ENCODE measurements at places on chromosomes 1 and 21.

GRCh38 chr1:172603816-172604215 lies 55.1 kb upstream of the FASLG start:
- DNase-seq = no peak

GRCh38 chr1:196590012-196590708 lies 18.1 kb downstream of the KCNT2 start:
- DNase-seq = no peak

GRCh38 chr1:208821939-208822338 lies 577.8 kb upstream of the PLXNA2 start:
- no peak for DNase-seq

DNA sequence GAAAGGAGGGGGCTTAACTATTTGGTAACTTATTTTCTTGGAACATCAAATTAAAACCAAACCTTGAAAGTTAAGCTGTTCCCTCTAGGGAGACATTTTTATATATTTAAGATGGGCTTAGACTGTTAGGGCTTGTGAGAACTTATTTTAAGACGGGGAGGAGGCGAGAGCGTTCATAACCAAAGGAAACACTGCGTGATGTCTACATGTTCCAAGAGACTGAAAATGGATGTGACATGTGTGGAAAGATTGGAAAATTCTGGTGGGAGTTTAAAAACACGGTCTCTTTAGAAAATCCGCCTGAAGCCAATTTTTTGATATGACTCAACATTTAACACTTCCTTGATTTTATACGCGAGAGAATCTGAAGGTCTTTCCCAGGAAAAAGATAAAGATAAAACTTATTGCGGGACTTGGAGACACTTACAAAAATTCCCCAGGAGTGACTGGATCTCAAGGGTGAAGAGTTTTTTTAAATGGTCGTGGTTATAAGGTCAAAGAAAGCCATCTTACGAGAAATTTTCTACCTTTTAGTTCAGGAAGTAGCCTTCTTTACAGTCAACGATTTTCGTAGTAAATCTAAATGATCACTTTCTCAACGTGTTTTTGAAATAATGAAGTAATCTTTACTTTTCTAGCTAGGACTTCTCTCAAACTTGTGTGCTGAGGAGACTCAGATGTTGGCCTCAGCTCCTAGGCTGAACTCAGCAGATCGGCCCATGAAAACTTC lies 828 bp downstream of the PNRC2 start:
- DNase-seq = no peak

DNA sequence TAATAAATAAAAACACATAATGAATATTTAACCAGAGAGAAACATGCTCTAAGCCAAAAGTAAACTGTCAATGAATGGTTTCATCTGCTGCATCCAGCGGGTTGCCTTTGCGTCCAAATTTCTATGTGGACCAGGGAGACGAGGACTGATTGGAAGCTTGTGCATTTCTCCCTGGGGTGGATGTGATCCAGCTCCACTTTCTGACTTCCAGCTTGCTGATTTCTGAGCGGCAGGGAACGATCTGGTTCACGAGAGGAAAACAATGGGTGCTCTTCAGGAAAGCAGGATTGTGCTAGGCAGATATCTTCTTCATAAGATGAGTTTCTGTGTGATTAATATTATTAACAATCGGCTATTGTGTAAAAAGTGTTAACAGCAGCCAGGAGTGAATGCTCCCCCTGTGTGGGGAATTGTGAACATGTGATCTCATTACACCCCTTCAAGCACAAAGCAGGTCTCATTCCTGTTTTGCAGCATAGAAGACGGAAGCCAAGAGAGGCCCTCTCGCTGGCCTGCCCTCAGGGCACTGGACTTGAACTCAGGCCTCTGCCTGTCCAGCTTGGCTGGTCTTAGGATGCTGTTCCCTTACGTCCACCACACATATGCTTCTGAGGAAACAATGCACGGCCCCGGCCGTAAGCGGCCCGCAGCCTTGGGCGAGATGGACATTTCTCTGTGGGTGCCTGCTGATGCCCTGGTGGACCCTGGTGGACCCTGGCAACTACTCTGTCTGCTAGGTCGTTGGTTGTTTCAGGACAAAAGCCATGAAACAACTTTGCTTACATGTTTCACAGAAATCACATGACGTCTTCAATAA lies 183.4 kb upstream of the C1orf174 start:
- DNase-seq = no peak

DNA sequence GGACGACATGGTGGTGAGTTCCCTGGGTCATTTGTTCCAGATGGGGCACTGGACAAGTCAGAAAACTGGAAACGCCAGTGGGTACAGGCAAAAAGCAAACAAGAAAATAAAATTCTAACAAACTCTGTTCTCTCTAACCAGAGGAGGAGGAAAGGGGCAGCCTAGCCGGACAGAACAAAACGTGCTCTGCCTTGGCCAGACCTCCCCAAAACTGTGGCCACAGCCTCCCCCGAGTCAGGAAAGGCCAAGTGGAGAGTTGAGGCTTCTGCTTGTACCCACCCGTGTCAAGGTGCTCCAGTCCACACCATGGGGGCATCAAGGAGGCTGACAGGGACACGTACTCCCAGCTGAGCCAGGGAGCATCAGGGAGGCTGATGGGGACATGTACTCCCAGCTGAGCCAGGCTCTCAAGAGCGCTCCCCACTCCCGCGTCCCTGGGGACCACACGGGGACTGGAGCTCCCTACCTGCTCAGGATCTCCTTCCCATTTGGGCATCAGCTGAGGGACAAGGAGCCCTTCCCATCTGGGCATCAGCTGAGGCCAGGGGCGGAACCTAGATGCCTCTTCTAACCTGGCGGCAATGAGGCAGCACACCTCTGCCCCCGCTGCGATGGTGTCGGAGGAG lies 154.8 kb upstream of the COL6A1 start:
- DNase-seq = no peak

DNA sequence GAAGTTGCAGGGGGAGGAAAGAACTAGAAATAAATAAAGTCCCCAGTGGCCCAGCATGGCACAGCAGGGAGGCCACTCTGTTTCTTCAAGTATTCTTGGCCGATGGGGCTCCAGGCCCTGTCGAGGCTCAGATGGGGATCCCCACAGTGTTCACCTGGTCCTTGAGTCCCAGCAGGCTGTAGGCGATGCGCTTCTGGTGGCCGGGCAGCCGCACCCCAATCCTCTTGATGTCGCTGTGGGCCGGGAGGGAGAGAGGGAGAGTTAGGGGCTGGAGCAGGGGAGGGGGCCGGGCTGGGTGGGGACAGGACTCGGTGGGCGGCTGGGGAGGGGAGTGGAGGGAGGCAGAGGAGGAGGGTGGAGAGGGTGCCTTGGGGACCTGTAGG lies 30.8 kb downstream of the EPHA2 start:
- no peak for DNase-seq

DNA sequence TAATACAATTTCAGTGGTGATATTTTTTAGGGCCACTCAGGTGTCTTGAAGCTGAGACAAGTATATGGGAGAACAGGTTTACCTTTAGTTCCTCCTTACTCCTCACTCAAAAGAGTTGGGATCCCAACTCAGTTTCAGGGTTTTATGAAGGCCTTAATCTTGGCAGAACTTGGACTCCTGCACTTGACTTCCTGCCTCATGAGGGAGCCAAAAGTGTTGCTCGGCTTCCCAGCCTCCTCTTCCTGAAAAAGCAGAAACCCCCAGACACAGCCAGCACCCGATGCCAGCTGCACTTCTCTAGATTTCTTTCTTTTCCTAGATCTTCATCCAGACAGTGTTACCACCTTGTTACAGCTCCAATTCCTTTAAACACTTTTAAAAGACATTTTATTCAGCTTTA lies 70.8 kb upstream of the TMPRSS2 start:
- no peak for DNase-seq

GRCh38 chr1:6347641-6348487 lies 45.7 kb downstream of the ACOT7 start:
- peak; percentile 82 for DNase-seq

- DNase-seq = no peak
Measured at GRCh38 chr1:115142616-115143015, 53.3 kb upstream of the TSPAN2 start.

DNA sequence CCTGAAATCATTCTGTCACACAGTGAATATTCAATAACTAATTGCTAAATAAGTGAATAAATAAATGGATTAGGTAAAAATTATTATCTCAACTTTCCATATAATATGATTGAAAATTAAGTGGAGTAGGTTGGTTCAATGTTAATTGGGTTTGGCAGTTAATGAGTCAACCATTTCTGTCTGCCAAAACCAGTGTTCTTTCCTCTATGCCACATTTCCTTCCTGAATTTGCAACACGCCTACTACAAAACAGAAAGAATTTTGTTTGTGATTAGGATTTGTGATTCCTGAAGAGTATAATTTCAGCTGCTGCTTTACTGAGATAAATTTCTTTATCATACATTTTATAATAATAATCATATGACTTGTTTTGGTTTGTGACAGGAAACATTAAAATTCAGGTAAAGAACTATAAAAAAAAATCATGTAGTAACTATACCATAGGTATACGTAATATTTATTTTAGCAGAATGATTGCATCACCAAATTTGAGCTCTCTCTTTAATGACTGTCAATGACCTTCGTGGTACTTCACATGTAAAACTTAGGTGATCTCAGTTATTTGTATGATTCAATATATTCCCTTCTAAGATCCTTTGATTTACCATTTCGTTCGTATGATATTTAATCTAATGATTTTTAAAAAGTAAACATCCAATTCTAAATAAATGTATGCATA lies 241.3 kb downstream of the KCNT2 start:
- DNase-seq = no peak

DNA sequence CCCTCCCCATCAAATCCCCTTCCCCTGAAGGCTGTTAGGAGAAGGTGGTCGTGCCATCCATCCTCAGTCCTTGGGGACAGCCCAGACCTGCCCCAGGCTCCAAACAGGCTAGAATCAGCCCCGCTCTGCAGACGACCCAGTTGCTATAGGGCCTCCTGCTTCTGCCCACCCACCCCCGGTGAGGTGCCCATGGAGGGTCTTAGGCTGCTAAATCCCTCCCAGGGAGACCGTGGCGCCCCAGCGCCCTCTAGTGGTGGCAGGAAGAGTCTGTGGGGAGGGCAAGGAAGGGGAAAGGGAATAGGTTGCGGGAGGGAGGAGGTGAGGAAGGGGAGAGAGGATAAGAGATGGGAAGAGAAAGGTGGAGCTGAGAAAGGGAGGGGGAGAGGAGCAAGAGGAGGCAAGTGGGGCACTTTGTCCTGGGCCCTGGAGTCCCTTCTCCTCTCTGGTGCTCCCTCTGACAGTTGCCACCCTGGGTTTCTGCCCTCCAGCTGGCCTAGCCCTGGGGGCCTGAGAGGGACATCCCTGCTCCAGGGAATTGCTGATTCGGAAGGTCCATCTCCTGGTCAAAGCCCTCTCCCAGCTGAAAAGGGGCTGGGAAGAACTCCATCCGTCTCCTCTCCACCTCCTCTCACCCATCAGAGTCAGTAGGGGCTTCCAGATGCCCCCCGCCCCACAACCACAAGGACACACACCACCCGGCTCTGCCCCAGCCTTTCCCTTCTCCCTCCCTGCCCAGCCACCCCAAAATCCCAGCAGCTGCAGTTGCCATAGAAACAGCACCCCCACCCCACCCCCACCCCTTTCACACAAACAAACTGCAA lies 55.4 kb downstream of the CAMK2N1 start:
- DNase-seq = peak; percentile 74

DNA sequence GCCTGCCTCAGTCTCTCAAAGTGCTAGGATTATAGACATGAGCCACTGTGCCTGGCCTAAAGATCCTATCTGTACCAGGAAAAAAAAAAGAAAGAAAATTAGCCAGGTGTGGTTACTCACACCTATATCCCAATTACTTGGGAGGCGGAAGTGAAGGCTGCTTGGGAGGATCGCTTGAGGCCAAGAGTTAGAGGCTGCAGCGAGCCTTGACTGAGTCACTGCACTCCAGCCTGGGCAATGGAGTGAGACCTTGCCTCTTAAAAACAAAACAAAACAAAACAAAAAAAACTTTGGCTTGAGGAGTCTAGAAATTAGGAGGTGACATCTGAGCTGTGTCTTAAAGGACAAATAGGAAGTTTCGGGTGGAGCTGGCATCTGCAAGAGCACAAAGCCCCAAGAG lies 38.7 kb upstream of the KIF26B start:
- DNase-seq = no peak

Data from GM13976 (cell line).